ENCODE measurements at places on chromosomes 4 and X.

GRCh38 chrX:102008901-102009300 is 77.1 kb upstream of the ZMAT1 start:
- no peak for DNase-seq

GRCh38 chrX:12480956-12481355 is 310.3 kb upstream of the PRPS2 start:
- no peak for DNase-seq

DNA sequence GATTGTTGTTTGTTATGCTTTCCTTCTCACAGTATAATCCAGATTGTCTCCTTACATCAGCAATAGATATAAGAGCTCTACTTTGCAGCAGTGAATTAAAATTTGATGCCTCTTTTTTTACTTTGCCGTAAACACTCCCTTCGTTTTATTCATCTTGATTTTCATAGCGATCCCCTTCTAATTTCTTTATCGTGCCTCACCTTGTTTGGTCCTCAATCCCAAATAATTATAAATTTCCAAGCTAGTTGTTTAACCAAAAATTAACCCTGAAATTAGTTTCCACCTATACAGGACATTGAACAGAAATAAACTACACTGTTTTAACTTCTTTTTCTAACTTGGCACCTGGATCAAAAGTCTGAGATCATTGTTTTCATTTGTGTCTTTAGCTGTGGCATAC is 35.1 kb upstream of the GRID2 start:
- no peak for DNase-seq

DNA sequence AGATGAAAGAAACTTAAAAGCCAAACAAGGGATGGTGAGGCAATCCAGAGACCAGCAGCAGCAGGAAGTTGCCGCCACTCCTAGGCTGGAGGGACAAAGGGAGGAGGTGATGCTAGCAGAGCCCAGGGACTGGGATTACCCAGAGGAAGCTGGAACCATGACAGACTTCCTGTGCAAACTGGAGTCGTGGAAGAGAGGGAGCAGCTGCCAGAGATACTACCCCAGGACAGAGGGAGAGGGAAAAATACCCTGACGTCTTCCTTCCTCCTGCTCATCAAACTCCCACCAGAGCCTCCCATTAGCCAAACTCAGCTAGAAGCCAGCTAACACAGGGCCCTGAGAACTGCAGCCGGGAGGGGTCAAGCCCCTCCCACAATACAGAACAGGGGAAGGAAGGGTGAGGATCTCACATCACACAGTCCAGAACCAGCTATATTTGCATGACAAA is 101.2 kb upstream of the KLF3 start:
- DNase-seq, result no peak

DNA sequence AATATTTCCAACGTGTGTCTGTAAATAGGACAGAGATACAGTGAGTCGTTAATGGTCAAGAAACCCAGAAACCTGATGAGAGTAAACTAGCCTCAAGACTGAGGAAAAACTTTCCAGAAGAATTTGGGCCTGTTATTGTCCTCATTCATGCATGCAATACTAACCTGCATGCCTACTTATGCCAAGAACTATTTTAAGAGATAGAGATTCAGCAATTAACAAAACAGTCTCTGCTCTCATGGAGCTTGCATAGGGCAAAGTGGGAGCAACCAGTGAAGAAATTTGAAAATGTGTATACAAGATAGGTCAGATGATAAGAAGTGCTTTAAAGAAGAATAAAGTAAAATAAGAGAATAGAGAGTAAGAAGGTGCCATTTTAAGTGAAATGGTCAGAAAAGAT is 66.1 kb upstream of the FRG1 start:
- no peak for DNase-seq

- no peak for DNase-seq
These were observed 329.6 kb upstream of the CLNK start for GRCh38 chr4:11014199-11014598.

DNA sequence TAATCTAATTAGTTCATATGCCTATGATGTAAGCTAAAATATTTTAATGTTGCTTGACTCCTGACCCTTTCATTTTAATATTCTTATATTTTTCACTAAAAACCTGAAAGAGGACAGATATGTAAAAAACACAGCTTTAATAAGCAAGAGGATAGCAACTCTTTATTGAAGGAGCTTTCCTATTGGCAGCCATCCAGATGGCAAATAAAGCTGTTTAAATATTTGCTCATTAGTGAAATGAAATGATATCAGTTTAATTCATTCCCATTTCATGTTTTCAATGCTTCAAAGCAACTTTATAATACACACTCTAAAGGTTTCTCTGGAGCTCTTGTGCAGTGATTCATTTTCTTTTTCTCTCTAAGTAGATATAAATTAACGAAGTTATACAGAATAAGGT is 473.4 kb downstream of the PCDH7 start:
- DNase-seq, result no peak
